ENCODE measurements at places on chromosomes 6 and 20.

DNA sequence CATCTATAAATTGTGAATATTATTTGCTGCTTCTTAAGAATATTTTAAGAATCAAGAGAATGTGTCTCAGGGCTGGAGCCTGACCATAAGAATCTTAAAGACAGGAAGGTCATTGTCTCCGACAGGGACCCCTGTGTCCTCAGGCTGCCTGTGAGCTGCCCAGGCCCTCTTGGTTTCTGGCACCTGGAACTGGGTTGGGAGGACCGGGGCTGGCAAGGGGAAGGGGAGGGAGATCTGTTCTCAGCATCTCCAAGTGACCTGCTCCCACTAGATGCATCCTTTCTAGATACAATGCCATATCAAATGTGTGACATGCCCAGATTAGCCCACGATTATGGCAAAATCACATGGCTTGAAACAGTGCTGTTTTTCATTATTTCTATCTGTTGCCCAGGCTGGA is 110.5 kb downstream of the SCML4 start:
- no peak for DNase-seq

DNA sequence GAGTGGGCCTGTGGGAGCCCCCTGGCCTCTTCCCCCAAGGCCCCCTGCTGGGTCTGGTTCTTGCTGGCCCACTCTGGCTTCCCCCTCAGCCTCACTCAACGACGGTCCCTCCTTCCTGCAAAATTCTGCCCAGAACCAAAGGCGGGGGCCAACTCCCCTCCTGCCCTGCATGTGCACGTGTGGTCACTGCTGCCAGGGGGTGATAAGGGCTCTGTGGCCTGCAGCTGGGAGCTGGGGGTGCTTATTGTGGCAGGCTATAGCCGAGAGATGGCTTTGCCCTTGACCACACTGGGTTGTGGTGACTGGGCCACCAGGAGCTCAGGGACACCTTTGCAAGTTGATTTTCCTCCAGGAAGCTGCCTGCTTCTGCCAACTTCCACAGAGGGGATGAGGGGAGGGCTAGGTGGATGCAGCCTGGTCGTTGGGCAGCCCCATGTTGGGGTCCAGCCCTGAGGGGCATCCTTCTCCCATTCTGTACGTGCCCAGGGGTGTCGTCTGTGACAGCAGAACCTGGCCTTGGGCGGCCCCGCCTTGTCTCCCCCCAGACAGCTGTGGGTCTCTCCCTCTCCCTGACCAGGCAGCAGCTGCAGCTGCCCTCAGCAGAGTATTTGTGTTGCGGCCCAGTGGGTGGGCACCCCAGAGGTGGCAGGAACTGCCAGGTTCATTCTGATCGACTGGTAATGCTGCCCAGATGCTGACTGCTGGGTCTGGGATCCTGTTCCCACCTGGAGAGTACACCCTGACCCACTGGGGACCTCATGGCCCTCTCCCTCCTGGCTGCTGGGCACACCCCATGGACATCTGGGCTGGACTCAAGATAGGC is 5.6 kb downstream of the TCEA2 start:
- DNase-seq: no peak

- DNase-seq: no peak
Measured at GRCh38 chr6:91879386-91879995, 1292.6 kb upstream of the MAP3K7 start.

DNA sequence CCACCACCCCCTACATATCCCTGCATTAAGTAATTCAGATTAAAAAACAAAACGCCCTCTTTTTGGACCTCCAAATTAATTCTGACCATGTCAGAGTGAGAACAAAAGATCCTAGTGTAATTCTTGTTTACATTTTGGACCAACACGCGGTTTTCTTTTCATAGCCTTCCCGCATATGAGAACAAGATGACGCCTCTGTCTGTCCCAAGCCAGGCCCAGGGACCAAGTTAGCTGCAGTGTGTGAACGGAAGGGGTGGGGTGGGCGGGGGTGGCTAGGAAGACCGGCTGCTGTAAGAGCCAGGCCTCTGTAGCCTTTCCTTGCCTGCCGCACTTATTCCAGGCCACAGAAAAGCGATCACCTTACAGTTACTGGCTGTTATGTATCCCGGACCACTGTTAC is 68.0 kb downstream of the PLCG1 start:
- no peak for DNase-seq

All from T-helper 17 cell (primary cell).